NCI-H2029 treated with DMSO at 0.1 percent for 48 hours (cell line): ENCODE measurements at places on chromosomes 12 and 14.

DNA sequence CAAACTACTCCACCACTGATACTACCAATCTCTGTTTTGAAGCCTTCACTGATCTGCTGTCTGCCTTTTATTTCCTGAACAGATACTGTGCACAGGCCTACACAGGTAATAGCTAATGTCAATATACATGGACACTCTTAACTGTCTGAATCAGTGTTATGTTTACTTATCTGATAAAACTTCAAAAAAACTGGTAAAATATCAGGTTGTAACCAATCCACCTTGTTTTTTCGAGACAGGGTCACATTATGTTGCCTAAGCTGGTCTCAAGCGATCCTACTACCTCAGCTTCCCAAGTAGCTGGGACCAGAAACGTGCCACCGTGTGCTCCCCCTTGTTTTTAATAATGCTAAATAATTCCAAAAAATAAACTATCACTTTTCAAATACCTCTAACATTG lies 43.5 kb downstream of the HECTD1 start:
- peak; percentile 68 for DNase-seq

DNA sequence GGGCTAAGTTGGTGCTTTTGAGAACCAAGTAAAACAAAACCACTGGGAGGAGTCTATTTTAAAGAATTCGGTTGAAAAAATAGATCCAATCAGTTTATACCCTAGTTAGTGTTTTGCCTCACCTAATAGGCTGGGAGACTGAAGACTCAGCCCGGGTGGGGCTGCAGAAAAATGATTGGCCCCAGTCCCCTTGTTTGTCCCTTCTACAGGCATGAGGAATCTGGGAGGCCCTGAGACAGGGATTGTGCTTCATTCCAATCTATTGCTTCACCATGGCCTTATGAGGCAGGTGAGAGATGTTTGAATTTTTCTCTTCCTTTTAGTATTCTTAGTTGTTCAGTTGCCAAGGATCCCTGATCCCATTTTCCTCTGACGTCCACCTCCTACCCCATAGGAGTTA lies 1.8 kb upstream of the RAB5B start:
- DNase-seq, result no peak

GRCh38 chr14:53620890-53621289 lies 335.7 kb downstream of the BMP4 start:
- DNase-seq, result no peak

- no peak for DNase-seq
Measured at GRCh38 chr12:25694072-25694471, 141.0 kb upstream of the LMNTD1 start.

- DNase-seq, result peak; percentile 80
Measured at GRCh38 chr12:55188974-55189556, 31.8 kb upstream of the OR10A7 start.

DNA sequence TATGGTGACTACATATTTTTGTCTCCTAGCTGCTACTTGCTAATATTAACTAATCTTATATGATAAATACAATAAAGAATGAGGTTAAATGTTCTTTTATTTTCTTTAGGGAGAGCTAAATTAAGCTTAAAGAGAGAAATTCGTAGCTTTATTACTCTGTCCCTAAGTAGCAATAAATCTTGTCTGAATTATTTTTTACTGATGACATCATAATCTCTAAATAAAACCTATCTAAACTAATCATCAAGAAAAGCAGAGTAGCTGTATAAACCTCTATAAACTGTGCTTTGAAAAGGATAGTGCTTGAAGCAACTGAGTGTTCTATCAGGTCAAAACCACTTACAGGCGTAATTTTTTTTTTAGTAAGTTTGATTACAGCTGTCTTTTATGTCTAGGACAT lies 42.5 kb downstream of the METTL25 start:
- no peak for DNase-seq

GRCh38 chr14:30521899-30522736 lies 36.8 kb upstream of the G2E3 start:
- peak; percentile 37 for DNase-seq

GRCh38 chr12:87758271-87758670 lies 270.9 kb downstream of the C12orf50 start:
- no peak for DNase-seq

- no peak for DNase-seq
Measured at GRCh38 chr12:32901553-32901952, 5.0 kb upstream of the PKP2 start.

DNA sequence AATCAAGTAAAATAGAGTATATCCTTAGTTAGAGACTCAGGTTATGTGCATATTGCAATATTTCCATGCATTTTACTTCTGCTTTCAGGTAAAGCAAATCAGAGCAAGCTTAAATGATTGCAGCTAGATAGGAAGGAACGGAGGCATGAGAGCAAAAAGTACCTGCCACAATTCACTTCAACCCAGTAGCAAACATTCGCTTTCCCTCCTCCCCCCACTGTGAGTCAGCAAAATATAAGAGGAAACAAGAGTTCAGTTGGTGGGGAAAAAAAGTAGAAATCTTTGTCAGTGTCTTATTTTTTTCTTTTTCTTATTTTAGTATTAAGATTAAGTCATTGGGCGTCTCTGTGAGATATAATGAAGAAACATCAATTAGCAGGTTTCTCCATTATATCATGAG lies 475.4 kb downstream of the NPAS3 start:
- DNase-seq, result no peak

GRCh38 chr12:53543539-53543938 lies 36.3 kb upstream of the NPFF start:
- peak; percentile 35 for DNase-seq

DNA sequence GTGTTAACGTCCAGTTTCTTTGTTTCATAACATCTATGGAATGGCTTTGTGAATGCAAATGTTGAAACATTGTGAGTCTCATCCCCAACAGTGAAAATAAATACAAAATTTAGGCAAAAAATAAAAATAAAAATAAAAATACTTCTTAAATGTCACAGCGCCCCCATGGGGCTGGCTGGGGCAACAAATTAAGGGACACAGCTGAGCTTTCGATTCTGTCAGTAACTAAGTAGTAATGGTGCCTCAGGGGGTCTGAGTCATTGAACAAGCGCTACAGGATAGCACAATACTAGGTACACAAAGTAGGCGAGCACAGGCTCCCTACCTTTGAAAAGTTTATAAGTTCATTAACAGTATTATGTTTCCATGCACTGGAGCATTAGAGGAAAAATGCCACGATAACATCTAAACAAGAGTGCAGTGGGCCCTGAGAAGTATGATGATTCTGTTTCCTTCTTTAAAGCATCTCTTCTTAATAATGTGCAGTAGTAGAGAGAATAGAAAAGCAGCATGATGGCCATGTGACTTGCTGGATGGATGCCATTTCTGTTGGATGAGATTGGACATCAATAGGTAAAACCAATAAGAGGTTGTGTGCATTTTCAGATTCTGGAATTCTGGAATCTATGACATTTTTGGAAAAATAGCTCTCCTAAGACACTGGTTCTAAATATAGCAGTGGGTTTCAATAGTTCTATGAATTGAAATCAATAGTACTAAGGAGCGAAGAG lies 667.2 kb downstream of the DIO2 start:
- DNase-seq, result no peak

DNA sequence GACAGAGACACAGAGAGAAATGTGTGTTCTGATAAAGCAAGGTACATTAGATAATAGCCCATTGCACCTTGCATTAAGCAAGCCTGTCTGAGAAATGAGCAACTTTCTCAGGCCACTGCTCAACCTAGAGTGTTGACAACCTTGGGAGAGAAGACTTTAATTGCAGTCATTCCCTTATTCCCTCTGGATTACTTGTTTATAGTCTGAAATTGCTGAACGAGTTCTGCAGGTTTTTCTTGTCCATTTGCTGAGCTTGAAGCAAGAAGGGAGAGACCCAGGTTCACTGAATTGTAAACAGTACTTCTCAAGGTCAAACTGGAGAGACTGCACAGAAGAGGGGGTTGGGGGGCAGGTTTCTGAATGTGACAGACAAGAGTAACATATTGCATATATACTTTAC lies 159.4 kb upstream of the PLEKHG7 start:
- no peak for DNase-seq

DNA sequence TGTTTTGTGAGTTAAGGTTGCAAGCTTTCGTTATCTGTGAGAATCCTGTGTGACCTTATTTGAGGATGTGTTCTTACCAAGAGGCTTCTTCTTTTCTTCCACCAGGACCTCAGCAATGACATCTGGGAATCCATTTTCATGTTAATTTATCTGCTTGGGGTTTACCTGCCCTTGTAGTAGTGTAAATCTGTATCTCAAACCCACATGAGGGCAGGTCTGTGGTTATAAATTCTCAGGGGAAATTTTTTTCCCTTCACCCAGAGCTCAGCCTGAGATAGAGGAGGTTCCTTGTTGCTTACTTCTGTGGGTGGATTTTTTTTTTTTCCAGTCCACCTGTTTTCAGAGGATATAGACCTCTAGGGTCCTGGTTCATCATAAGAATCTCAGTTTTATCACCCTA lies 70.8 kb downstream of the AKAP6 start:
- no peak for DNase-seq

DNA sequence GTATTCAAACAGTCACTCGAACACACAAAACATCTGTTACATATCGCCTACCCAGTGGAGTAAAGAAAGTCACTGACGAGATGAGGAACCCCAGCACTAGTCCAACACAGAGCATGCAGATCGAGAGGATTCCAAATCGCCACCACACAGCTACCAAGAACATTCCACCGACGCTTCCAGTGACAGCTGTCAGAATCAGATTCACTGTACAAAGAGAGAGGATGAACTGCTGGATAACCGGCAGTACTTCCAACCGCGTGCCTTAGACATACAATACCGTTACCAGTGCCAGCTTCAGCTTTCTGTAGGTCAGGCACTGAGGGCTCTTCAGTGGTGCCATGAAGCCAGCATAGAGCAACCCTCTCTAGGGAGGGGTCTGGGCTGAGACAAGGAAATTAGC lies 34.5 kb downstream of the TM7SF3 start:
- no peak for DNase-seq

- no peak for DNase-seq
Measured at GRCh38 chr14:74712499-74713394, at the start of the genes AREL1 and FCF1. TSS of gene AREL1 (minus strand) at chr14:74713080. CDS start at chr14:74685615, 27,465 bp downstream. TSS of gene FCF1 (plus strand) at chr14:74713144. CDS start at chr14:74713198, 54 bp downstream.

- no peak for DNase-seq
Measured at GRCh38 chr12:98612696-98613334, 19.3 kb downstream of the SLC25A3 start.

GRCh38 chr12:109477185-109477962 lies at the start of the genes KCTD10 and UBE3B:
TSS of gene KCTD10 (minus strand) at chr12:109477300. CDS start at chr12:109477262, 38 bp downstream.
TSS of gene UBE3B (plus strand) at chr12:109477634. CDS start at chr12:109483552, 5,918 bp downstream.
- DNase-seq, result peak; percentile 69

GRCh38 chr14:21191261-21191808 lies 35.5 kb upstream of the OR5AU1 start:
- no peak for DNase-seq

DNA sequence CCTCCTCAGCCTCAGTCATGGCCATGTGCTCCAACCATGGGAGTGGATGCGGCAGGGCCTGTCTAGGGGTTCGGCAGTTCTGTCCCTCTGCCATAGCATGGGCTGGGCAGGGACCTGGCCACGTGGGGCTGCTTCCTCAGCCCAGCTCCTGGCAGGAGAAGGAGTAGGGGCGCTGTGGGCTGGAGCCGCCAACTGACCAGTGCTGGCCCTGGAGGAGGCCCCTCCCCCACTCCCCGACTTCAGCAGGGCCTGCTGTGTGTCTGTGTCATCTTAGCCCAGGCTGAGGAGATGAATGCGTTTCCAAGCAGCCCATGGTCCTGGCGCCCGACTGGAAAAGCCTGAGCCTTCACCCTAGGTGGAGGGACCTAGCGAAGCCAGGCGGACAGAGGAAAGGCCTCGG lies 2.7 kb upstream of the PACS2 start:
- no peak for DNase-seq

DNA sequence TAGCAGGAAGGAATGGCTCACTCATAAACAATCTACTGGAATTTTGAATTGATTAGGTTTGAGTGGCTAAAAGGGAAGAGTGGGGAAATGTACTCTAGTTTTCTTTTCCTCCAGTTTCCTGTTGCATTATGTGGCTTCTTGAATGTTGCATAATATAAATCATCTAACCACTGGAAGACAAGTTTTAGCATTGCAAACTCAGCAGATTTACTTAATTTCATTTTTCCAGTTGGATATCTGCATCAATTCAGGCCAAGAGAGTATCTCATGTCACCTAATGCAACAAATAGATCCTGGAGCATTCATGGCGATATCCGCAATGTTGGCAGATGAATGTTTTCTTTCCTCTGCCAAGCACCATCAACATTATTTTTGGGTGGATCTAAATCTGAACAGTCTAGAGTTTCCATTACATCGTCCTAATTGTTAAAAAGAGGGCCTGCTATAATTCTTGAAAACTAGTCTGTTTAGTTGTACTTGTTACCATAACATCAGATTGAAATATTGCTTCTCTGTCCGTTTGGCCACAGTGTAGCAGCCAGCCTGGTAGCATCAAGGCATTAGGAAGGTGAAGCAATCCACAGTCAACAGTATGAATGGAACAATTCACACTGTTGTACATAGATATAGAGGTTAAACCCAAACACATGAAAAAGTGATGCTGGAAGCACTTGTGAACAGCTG lies 544.2 kb downstream of the ETNK1 start:
- no peak for DNase-seq

DNA sequence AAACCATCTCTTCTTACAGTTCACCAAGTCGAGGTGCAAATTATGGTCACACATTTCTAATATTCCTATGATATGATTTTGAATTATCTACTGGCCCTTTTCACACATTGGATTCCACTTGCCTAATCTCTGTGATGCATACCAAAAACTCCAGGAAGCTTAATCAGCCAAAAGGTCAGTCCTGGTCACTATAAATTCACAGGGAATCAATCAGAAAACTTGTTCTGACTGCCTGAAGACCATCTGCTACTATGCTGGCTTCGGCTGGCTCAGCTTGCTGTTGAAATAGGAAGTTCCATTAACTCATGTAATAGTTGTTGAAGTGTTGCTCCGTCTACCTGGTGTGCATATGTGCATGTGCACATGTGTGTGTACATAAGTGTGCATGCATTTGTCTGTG lies 142.8 kb upstream of the FLRT2 start:
- DNase-seq, result no peak

DNA sequence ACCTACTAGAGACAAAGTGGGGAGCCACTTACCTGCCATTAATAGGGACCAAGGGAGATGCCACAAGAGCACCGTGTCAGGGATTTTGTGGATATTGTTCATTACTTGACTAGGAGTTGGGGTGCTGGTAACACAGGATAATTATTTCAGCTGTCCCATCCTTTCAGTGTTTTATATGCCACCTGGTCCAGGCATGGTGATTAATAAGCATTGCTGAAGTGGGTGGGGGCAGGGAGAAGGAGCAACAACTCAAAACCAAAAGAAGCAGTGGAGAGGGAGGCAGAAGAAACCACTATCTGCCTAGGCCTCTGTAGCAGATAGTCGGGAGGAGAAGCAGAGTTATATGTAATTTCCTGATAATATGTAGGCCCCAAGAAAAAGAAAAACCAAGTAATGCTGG lies 184.6 kb downstream of the NPAS3 start:
- DNase-seq, result no peak
